ENCODE measurements at places on chromosomes 11 and 22.

GRCh38 chr11:128513915-128514681 is 73.3 kb downstream of the ETS1 start:
- DNase-seq, result no peak

DNA sequence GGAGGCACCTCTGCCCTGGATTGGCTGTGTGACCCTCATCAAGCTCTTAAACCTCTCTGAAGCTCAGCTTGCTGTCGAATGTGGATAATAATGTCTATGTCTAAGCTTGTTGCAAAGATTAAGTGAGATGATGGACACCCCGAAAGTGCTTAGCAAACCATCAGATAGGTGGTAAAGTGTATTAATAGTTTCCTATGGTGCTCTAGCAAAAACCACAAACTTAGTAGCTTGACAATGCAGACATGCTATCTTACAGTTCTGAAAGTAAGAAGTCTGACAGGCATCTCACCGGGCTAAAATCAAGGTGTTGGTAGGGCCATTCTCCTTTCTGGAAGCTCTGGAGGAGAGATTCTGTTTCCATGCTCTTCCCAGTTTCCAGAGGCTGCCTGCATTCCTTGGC is 106.5 kb upstream of the CSNK2A3 start:
- DNase-seq, result no peak

GRCh38 chr11:4039011-4039410 is 55.6 kb upstream of the RRM1 start:
- DNase-seq, result no peak

- DNase-seq, result no peak
These were observed 179.6 kb downstream of the BLID start for GRCh38 chr11:121936370-121936769.

DNA sequence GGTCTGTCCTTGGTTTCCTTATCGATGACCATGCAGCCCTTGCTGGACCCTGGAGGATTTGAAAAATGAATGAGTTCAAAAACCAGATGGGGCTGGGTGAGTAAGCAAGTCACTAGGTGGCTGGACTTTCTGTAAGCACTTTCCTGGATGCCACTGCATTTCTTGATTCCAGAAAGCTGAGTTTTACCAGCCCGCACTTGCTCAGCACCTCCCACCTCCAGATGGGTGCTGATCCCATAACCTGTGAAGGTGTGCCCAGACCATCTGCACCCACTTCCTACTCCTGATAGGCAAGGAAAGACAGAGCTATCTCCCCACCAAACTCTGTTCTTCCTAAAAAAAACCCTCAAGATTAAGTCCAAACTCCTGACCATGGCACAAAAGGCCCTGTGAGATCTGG is 21.1 kb downstream of the ASCC2 start:
- no peak for DNase-seq

DNA sequence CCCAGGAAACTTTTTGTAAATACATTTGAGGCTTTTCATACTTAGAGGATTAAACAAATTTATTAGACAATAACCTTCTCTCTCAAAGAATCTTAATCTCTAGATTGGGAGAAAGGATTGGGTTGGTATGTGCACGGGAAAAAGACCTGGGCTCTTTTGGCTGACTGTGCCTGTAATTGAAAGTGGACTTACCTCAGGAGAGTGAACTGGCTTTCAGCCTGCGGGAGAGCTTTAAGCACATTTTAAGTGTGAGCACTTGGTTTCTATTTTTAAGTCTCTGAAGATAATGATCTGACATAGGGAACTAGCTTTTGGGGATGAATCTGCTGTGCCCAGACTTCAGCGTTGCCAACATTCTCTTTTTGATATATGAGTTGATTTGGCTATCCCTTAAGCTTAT is 35.8 kb downstream of the UVRAG start:
- no peak for DNase-seq

GRCh38 chr11:76598426-76598839 is 72.1 kb downstream of the LRRC32 start:
- DNase-seq, result no peak

Measured in stimulated activated naive CD8-positive, alpha-beta T cell treated with anti-CD3 and anti-CD28 coated beads, Interleukin-15, amount 100 ng/mL, for 72 hours (primary cell).